ENCODE measurements at places on chromosomes 4 and X.

GRCh38 chr4:164606478-164606877 is 147.5 kb upstream of the SMIM31 start:
- no peaks in the 10 kb centered on the region for H3K4me1 ChIP-seq
- H3K4me3 ChIP-seq, result no peak overlapping the region
- no peak for DNase-seq

DNA sequence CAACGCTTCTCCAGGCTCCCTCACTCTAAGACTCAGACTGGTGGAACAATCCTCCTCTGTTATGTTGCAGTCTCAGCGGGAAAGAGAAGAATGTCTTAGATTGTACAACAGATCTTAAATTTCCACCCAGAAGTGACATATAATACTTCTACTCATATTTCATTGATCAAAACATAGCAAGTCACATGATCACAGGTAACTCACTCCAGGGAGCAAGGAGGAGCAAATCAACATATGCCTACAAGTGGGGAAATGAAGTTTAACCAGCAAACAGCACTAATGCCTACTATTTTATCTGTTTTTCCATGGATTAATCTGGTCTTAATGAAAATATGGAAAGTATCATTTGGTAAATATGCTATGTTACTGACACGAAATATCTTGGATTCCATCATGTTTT is 819.8 kb downstream of the CCSER1 start:
- no peaks in the 10 kb centered on the region for H3K36me3 ChIP-seq
- no peaks in the 10 kb centered on the region for H3K27me3 ChIP-seq
- no peak for DNase-seq

DNA sequence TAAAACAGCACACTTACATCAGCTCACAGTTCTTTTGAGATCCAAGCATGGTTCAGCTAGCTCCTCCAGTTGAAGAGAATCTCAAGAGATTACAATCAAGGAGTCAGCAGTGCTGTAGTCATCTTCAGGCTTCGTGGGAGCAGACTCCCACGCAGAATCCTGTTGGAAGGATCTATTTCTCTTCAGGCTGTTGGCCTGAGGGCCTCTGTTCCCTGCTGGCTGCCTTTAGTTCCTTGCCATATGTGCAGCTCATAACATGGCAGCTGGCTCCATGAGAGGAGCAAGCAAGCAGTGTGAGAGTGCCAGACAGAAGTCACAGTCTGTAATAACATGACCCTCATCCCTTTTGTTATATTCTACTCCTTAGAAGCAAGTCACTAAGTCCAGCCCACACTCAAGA is 168.6 kb downstream of the COX18 start:
- no peaks in the 10 kb centered on the region for H3K36me3 ChIP-seq
- no peaks in the 10 kb centered on the region for H3K27me3 ChIP-seq
- no peaks in the 10 kb centered on the region for H3K4me1 ChIP-seq
- DNase-seq, result no peak
- no peak overlapping the region for H3K4me3 ChIP-seq

- H3K27ac ChIP-seq, result no peak overlapping the region
- no peaks in the 10 kb centered on the region for H3K27me3 ChIP-seq
- no peak for DNase-seq
- peaks cover under 1% of the 10 kb centered on the region for H3K36me3 ChIP-seq
- H3K4me3 ChIP-seq, result no peak overlapping the region
- H3K4me1 ChIP-seq, result no peaks in the 10 kb centered on the region
Measured at GRCh38 chr4:155367608-155368007, 9.2 kb downstream of the MAP9 start.

DNA sequence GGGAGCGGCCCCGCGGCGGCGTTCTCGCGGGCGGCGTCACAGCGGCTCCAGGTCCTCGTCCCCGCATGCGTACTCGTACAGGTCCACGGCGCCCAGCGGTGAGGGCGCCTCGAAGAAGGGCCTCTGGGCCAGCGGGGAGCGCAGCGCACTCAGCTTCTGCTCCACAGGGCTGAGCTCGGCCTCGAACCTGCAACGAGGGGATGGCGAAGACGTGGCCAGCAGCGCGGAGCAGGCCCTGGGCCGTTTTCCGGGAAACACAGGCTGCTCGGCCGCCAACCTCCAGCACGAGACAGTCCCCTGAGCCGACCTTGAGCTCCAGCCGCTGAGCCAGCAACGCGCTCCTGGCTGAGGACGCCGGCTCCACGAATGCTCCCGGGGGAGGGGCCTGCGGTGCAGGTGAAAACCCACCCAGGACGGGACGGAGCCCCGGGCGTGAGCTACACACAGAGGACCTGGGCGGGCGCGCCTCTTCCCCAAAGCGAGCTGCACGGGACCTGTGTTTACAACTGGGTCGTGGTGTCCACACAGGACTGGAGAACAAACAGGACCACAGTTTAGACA is 15.8 kb upstream of the GTPBP6 start:
- H3K27me3 ChIP-seq, result no peaks in the 10 kb centered on the region
- no peak for DNase-seq
- H3K4me1 ChIP-seq, result peaks cover 6% of the 10 kb centered on the region
- H3K27ac ChIP-seq, result no peak overlapping the region

- no peak for DNase-seq
- H3K27me3 ChIP-seq, result no peaks in the 10 kb centered on the region
- no peaks in the 10 kb centered on the region for H3K4me1 ChIP-seq
- no peak overlapping the region for H3K4me3 ChIP-seq
- no peak overlapping the region for H3K27ac ChIP-seq
- H3K36me3 ChIP-seq, result no peaks in the 10 kb centered on the region
Measured at GRCh38 chr4:118180776-118181175, 146.5 kb downstream of the NDST3 start.

GRCh38 chrX:115949900-115950822 is 220.4 kb upstream of the AGTR2 start:
- H3K4me3 ChIP-seq, result no peak overlapping the region
- H3K4me1 ChIP-seq, result no peaks in the 10 kb centered on the region
- no peaks in the 10 kb centered on the region for H3K27me3 ChIP-seq
- H3K27ac ChIP-seq, result no peak overlapping the region
- H3K36me3 ChIP-seq, result peaks cover 2% of the 10 kb centered on the region

GRCh38 chrX:19785647-19786046 is 101.8 kb downstream of the SH3KBP1 start:
- no peaks in the 10 kb centered on the region for H3K4me1 ChIP-seq
- H3K27me3 ChIP-seq, result no peaks in the 10 kb centered on the region
- no peak overlapping the region for H3K4me3 ChIP-seq
- DNase-seq, result no peak
- H3K36me3 ChIP-seq, result no peaks in the 10 kb centered on the region

DNA sequence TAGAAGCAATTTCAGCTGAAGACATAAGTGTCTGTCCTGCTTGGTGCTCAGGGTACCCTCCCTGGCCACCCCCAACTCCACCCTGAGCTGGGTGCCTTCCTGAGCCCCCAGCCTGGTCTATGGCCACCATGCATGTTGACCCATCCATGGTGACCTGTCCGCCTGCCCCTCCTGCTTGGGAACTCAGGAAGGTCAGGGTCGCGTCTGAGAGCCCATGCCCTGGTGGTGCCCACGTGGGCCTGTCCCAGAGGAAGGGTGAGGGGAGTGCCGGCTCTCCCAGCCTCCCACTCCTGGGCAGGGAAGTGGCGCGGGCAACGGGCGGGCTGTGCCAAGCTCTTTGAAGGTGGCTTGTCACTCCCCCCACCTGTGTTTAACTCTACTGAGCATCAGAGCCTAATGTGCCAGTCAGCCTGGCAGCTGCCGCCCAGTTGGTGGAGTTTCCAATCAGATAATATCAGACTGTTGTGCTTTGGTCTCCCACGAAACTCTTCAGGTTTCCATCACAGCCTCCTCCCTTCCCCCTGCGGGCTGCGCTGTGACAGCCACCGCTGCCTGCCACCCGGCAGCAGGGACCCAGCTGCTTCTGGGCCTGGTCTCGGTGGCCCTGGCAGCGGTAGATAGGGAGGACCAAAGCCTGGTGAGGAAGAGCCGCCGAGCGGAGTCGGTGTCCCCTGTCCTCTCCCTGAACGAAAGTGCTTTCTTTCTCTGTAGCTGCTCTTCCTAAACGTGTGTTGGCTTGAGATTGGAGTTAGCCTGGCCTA is 4.8 kb downstream of the SH3BP2 start:
- no peak overlapping the region for H3K27ac ChIP-seq
- peaks cover 45% of the 10 kb centered on the region for H3K4me1 ChIP-seq
- H3K36me3 ChIP-seq, result no peaks in the 10 kb centered on the region

GRCh38 chrX:97380200-97380599 is 496.5 kb downstream of the RPA4 start:
- H3K36me3 ChIP-seq, result no peaks in the 10 kb centered on the region
- no peaks in the 10 kb centered on the region for H3K4me1 ChIP-seq
- DNase-seq, result no peak
- H3K27ac ChIP-seq, result no peak overlapping the region

DNA sequence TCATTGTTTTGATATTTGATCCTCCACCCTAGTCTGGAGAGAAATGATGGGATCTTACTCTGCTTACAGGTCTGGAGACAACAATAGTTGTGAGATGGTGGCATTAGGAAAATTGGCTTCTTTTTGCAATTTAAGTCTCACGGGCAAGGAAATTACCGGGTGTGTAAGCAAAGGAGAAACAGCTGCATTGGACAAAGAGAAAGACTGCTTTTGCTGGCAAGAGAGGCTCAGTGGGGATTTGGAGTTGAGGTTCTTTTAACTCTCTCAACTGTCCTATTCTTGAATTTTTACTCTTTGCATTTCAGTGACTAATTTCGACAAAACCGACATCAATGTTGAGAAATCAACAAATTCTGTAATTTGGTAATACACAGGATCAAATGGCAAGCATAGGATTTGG is 2.3 kb upstream of the SERPINA7 start:
- no peaks in the 10 kb centered on the region for H3K4me1 ChIP-seq
- H3K27me3 ChIP-seq, result no peaks in the 10 kb centered on the region
- H3K4me3 ChIP-seq, result no peak overlapping the region

DNA sequence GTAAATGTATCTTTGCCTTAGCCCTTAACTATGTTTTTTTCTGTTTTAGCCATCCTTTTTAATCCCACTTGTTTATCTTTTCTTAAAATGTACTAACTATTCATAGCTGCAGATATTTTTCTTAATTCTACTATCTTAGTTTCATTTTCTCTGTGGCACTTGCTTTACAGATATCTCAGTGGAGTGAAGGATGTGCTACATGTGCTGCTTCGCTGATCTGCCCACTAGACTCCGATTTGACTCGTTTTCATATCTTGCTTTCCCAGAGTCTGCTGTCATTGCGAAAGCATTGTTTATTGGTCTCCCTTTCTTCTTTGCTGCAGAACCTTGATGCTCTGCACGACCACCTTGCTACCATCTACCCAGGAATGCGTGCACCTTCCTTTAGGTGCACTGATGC is 30.6 kb downstream of the GUCY1B1 start:
- no peak overlapping the region for H3K27ac ChIP-seq
- H3K4me3 ChIP-seq, result no peak overlapping the region
- no peaks in the 10 kb centered on the region for H3K27me3 ChIP-seq
- H3K4me1 ChIP-seq, result no peaks in the 10 kb centered on the region

- H3K27me3 ChIP-seq, result no peaks in the 10 kb centered on the region
- no peak for DNase-seq
- H3K36me3 ChIP-seq, result no peaks in the 10 kb centered on the region
- H3K4me1 ChIP-seq, result no peaks in the 10 kb centered on the region
- no peak overlapping the region for H3K27ac ChIP-seq
Measured at GRCh38 chr4:156098805-156099204, 145.1 kb upstream of the CTSO start.

GRCh38 chr4:145012841-145013240 is 85.2 kb downstream of the ANAPC10 start:
- no peaks in the 10 kb centered on the region for H3K36me3 ChIP-seq
- H3K27me3 ChIP-seq, result no peaks in the 10 kb centered on the region
- H3K4me3 ChIP-seq, result no peak overlapping the region
- H3K27ac ChIP-seq, result no peak overlapping the region
- no peak for DNase-seq
- no peaks in the 10 kb centered on the region for H3K4me1 ChIP-seq

DNA sequence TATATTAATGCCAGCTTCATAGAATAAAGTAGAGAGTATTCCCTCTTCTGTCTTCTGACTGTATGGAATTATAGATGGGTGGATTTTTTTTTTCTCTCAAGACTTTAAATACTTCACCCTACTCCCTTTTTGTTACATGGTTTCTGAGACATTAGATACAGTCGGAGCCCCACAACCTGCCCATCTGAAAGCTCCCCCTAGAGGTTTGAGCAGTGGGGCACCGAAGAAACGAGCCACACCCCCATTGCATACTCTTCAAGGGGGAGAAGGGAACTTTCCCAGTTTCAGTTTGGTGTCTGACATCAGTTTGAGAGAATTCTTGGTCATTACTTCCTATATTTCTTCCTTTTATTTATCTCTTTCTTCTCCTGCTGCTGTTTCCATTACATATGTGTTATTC is 437.6 kb upstream of the AGA start:
- no peak for DNase-seq
- no peak overlapping the region for H3K27ac ChIP-seq
- no peaks in the 10 kb centered on the region for H3K36me3 ChIP-seq
- no peaks in the 10 kb centered on the region for H3K4me1 ChIP-seq
- no peak overlapping the region for H3K4me3 ChIP-seq
- no peaks in the 10 kb centered on the region for H3K27me3 ChIP-seq

- H3K27ac ChIP-seq, result no peak overlapping the region
- H3K4me1 ChIP-seq, result no peaks in the 10 kb centered on the region
- no peak overlapping the region for H3K4me3 ChIP-seq
- no peak for DNase-seq
Measured at GRCh38 chrX:45751156-45751555, 550.5 kb upstream of the DIPK2B start.

GRCh38 chrX:12865359-12865758 is 1.5 kb upstream of the TLR7 start:
- H3K4me3 ChIP-seq, result no peak overlapping the region
- no peaks in the 10 kb centered on the region for H3K27me3 ChIP-seq
- H3K4me1 ChIP-seq, result no peaks in the 10 kb centered on the region
- no peak for DNase-seq
- H3K27ac ChIP-seq, result no peak overlapping the region

- H3K27ac ChIP-seq, result no peak overlapping the region
- DNase-seq, result no peak
- H3K4me3 ChIP-seq, result no peak overlapping the region
Measured at GRCh38 chrX:14062524-14062923, 32.8 kb upstream of the GEMIN8 start.

GRCh38 chrX:130719413-130719812 is 183.6 kb downstream of the ENOX2 start:
- no peaks in the 10 kb centered on the region for H3K27me3 ChIP-seq
- no peak for DNase-seq
- H3K36me3 ChIP-seq, result no peaks in the 10 kb centered on the region
- H3K4me1 ChIP-seq, result peaks cover 14% of the 10 kb centered on the region

DNA sequence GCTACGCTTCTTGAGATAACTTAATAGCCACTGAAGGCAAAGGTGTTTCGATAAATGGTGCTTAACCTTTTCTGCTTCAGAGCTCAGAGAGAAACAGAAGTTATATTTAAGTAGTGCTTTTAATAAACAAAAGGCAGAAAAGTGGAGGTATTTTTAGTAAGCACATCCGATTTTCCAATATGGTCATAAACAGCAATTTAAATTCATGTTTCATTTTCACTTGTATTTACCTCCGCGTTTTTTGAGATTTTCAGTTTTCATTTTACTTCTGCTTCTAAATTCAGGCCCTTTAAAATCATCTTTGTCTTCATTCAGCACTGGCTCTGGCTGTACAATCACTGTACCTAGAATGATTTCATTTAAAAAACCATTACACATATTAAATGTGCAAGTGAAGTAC is 92.4 kb downstream of the ATRX start:
- no peaks in the 10 kb centered on the region for H3K27me3 ChIP-seq
- H3K27ac ChIP-seq, result no peak overlapping the region
- peaks cover 86% of the 10 kb centered on the region for H3K36me3 ChIP-seq
- no peak overlapping the region for H3K4me3 ChIP-seq

GRCh38 chr4:158259955-158260575 is 49.8 kb downstream of the TMEM144 start:
- H3K4me3 ChIP-seq, result no peak overlapping the region
- H3K4me1 ChIP-seq, result no peaks in the 10 kb centered on the region
- no peak overlapping the region for H3K27ac ChIP-seq
- peak; percentile 9 for DNase-seq
- H3K36me3 ChIP-seq, result no peaks in the 10 kb centered on the region

Measured in neuronal stem cell (in vitro differentiated cells).